ENCODE measurements at places on chromosomes 4 and X. TPM values are rescaled to one million over a fixed set of nuclear protein-coding genes. Genes with fewer than 3 reads are reported as not detected.

The METTL14 gene
- 9.5 TPM for total RNA-seq

The ETDA gene
- not detected for total RNA-seq

The KCTD8 gene
- not detected for total RNA-seq

The CPLX1 gene
- total RNA-seq, result 1.8 TPM

The USP17L20 gene
- not detected for total RNA-seq

The CCDC149 gene
- 1.6 TPM for total RNA-seq

The TREX2 gene
- total RNA-seq, result 0.13 TPM

The SPOCK3 gene
- 0.98 TPM for total RNA-seq

The LDB2 gene
- total RNA-seq, result 3.2 TPM

The PCSK1N gene
- total RNA-seq, result 32.6 TPM

The CRLF2 gene
- total RNA-seq, result not detected

The RNF150 gene
- total RNA-seq, result 11.8 TPM

The PDGFC gene
- total RNA-seq, result 72.2 TPM

The ETDB gene
- total RNA-seq, result not detected

The SFRP2 gene
- total RNA-seq, result 0.16 TPM

The PHOX2B gene
- total RNA-seq, result not detected

The MGAT4D gene
- total RNA-seq, result not detected

The IL13RA2 gene
- total RNA-seq, result not detected

The CT47A1 gene
- not detected for total RNA-seq

The SULT1E1 gene
- 6.3 TPM for total RNA-seq

The APBB2 gene
- total RNA-seq, result 63.2 TPM

The CCSER1 gene
- 0.65 TPM for total RNA-seq

The CDX4 gene
- not detected for total RNA-seq

The CLNK gene
- total RNA-seq, result not detected

The OCRL gene
- 15.8 TPM for total RNA-seq

The PCYT1B gene
- 0.51 TPM for total RNA-seq
